GF-D8 (cell line): ENCODE measurements at places on chromosomes 2 and 18.
A peak's percentile ranks its signal among the peaks of the same experiment; 100 is the strongest.

- DNase-seq = no peak
Measured at GRCh38 chr2:197097578-197098366, 171.3 kb upstream of the PGAP1 start.

GRCh38 chr2:196538189-196538588 is 101.3 kb upstream of the CCDC150 start:
- DNase-seq = no peak

- no peak for DNase-seq
Measured at GRCh38 chr18:68847219-68847837, 49.4 kb downstream of the CCDC102B start.

GRCh38 chr18:23612434-23613090 is 26.3 kb upstream of the NPC1 start:
- no peak for DNase-seq

DNA sequence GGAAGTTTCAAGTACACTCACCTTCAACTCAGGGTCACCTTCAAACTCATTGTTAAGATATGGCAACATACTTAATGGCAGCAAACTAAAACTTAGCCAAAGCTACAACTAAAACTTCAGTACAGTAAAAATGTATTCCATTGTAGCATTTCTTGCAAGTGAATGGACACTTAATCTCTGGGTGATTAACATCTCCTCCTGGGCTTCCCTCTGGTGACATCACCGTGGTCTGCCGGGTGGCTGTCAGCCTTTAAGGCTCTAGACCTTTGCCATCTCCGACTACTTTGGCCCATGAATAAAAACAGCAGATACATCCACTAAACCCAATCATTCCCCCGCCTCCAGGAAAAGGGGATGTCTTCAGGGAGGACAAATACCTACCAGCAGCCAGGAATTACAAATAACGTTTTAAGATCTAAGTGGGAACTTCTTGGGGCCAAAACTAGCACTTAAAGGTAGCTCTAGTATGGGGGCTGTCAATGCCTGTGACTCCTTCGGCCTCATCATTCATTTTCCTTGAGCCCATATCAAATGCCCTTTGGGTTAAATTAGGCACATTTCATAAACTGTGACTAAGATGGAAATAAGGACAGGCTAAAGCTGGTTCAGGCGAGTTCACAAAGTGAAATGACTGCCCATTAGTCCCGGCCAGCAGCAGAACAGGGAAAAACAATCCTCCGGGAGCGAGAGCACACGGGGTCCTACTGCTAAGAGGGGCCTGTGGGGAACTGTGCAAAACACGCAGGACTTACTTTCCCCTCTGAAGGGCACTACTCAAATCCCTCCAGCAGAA is 1.1 kb downstream of the TFCP2L1 start:
- DNase-seq = no peak

DNA sequence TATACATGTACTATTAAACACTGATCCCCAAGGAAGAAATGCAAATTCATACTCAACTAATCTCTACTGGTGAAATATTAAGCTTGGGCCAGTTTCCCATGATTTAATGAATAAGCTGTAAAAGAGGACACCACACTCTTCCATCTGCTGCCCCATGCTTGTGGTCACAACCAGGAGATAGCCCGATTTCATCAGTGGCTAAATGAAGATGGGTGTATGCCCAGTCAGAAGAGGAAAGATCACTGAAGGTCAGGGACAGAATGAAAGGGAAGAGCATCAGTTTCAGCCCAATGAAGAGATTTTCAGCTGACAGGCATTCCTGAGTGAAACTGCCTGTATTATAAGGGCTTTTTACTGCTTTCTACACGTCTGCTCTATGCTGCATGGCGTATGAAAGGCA is 103.5 kb downstream of the KCNS3 start:
- DNase-seq = no peak

GRCh38 chr2:45765728-45766254 is 114.3 kb downstream of the PRKCE start:
- no peak for DNase-seq

DNA sequence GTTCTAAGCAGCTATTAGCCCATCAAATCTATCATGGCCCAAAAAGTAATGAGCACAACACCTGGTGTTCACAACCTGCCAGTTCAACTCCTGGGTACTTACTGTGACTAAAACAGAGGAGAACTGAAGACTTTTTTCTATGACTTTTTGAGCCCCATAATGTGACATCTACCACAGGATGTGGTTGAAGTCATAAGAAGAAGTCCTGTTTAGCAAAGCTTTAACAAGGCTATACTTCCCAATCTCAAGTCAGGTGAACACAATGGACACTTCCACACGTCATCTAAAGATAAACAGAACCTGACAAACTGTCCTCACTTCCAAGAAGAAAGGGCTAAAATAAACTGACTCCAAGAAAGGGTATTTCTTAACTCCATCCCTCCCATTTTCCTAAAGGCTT is 138.8 kb downstream of the ATAD2B start:
- peak; percentile 63 for DNase-seq
